Fibroblast of mammary gland (primary cell): ENCODE measurements at places on chromosomes 5 and 9.
A peak's percentile ranks its signal among the peaks of the same experiment; 100 is the strongest.

GRCh38 chr9:136080716-136081112 lies 14.4 kb downstream of the NACC2 start:
- no peak for DNase-seq

DNA sequence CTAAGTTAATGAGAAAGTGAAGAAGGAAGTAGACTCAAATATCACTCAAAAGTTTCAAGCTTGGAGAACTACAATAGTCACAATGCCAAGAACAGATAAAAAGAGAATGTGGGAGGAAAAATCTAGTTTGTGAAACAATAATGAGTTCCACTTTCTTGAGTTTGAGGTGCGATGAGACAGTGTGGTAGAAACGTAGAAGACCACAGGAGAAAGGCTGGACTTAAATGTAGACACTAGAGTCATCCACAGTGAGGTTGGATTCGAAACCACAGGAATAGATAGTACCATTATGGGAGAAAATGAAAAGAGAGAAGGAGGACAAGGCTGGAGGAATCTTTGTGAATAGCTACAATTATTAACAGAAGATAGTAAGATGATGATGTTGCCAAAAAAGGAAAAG lies 141.1 kb upstream of the LRRTM2 start:
- DNase-seq, result no peak

DNA sequence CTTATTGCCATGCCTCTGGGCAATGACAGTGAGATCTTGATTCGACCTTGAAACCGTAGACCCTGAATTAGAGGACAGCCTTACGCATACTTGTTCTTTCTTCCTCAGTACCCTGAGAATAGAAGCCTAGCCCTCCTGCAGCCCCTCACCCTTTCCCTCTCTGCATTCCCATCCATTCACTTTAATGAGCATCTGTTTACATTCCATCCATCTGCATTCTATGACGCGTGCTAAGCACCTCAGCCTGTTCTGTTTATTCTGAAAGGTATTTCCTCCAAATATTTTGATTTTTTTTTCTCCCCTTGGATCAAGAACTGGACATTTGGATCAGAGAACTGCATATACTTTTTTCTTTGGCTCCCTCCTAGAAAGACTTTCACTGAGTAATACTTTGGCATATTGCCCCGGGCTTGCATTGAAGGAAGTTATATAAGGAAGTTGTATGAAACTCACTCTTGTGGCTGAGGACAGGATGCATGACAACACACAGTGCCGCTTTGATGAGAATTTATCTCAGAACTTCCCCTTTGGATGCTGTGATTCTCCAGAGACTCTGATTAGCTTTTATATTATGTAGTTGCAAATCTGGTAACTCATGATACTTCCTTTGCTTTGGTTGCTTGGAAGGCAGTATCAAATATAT lies 15.7 kb downstream of the TMEM8B start:
- peak; percentile 96 for DNase-seq

- no peak for DNase-seq
Measured at GRCh38 chr5:39665328-39665727, 240.5 kb upstream of the DAB2 start.

DNA sequence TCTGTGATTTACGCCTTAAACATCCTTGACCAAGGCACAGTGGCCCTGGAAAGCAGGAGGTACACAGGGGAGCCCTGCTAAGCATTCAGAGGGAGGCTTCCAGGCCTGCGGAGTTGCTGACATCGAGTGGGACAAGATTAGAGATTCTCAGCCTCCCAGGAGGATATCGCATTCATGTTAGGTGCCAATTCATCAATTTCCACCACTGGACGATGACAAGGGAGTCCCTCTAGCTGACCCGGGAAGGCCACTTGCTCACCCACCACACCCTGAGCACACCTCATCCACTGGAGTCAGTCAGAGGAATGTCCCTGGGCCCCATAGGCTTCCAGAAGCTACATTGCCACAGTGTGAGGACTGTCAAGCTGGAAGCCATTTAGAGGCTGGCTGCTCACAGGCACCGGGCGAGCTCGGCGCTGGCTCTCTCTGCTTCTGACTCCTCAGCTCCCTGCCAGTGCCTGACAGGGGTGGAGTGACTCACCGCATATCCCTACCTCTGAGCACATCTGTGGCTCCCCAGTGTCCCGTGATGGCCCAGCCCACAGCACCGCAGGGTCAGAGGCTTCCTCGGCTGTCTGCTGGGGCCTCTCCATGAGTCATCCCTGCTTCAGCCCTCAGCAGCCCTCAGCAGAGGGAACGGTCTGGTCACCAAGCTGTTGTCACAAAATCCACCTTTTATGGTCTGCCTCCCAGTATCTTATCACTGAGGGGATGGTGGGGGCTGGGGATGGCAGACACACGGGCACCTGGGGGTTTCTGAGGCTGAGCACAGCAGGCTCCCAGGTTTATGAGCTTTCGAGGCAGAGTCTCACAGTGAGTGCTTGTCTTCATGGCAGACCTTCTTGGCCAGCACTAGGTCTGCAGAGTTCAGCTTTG lies 117.5 kb downstream of the ZNF608 start:
- DNase-seq, result peak; percentile 98

DNA sequence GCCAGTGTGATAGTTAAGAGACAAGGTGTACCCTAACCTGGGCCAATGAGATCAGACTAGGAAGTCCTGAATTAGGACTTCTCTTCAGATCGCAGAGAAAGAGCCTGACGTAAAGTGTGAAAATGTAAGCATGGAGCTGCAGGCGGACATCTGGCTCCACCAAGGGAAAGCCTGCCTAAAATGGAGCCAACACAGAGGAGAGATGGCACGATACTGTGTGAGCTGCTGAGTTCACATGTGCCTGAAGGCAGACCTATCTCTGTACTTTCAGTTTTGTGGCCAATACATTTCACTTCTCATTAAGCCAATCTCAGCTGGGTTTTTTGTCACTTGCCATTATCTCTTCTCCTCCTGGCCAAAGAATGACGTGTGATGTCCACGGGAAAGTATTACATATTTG lies 210.5 kb downstream of the ELAVL2 start:
- no peak for DNase-seq
